ENCODE measurements at places on chromosomes 7 and 10.

DNA sequence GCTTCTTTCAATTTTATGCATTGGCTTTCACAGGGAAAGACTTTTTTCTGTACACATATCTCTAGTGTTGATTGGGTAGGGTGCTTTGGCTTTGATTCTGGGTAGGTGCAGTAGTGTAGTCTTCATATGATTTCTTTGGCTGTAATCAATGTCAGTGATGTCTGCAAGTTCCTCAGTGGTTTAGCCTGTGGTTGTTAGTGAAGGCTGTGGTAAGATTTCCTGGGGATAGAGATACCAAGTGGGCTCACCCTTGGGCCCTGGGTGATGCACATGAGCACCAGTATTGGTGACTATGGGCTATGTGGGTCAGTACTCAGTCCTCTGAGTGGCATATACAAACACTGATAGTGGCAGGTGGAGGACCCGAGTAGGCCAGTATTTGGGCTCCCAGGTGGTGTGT lies 13.0 kb downstream of the GIMAP8 start:
- DNase-seq = no peak

GRCh38 chr10:131898713-131899112 lies 2.1 kb upstream of the PPP2R2D start:
- DNase-seq = no peak

- DNase-seq = no peak
Observed at GRCh38 chr7:157440346-157441022, 103.7 kb downstream of the DNAJB6 start.

- no peak for DNase-seq
Observed at GRCh38 chr10:128398118-128398517, 271.9 kb upstream of the MKI67 start.

- no peak for DNase-seq
Observed at GRCh38 chr7:152136686-152137085, 111.2 kb downstream of the GALNT11 start.

Data from stimulated activated CD4-positive, alpha-beta T cell treated with anti-CD3 and anti-CD28 coated beads, Interleukin-4, amount 100 ng/mL, for 48 hours (primary cell).